Stimulated activated CD4-positive, alpha-beta T cell treated with anti-CD3 and anti-CD28 coated beads, Interleukin-1b, Interleukin-23, amount 100 ng/mL, for 1 hour (primary cell): ENCODE measurements at places on chromosomes 2 and 18.

DNA sequence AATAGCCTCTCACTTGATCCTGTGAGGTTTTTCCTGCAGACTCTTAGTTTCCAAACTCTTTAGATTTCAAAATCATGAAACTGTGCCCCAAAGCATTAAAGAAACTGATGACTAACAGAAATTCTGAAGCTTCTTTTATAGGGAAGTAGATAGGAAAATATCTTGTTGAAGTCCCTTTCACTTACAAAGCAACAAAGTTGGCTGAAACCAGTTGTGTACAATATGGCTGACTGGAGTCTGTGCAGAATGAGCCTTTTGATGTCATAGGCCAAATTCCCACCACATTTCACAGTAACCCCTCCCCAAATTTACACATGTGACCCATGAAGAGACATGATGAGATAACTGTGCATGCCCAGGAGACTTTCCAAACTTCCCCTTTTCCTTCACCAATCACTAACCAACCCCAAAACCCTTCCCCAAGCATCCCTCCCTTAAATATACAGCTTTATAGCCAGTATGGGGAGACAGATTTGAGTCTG, 61.7 kb upstream of the NCK2 start:
- DNase-seq = no peak

GRCh38 chr18:50582500-50582899, 22.6 kb downstream of the MAPK4 start:
- DNase-seq = no peak

- no peak for DNase-seq
Observed at GRCh38 chr2:178211943-178212342, 17.6 kb downstream of the OSBPL6 start.

DNA sequence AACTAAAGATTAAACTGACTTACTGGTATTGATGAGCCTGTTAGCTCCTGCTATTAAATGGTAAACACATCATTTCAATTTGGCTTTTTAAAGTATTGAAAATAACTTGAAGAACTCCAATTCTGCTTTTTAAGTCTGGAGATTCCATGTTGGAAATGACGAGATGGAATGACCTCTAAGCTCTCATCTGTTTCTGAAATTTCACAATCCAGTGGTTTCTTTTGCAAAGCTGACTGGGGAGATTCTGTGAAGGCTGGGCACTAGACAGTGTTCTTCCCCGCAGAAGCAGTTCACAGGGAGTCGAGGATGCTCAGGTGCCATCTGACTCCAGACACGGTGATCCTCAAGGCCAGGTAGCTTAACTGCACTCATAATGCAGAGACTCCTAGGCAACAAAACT, 44.7 kb downstream of the DHRS9 start:
- DNase-seq = no peak

GRCh38 chr2:8094526-8094925, 587.3 kb upstream of the ID2 start:
- DNase-seq = no peak

- no peak for DNase-seq
Observed at GRCh38 chr2:132691556-132691955, 21.6 kb upstream of the LYPD1 start.

DNA sequence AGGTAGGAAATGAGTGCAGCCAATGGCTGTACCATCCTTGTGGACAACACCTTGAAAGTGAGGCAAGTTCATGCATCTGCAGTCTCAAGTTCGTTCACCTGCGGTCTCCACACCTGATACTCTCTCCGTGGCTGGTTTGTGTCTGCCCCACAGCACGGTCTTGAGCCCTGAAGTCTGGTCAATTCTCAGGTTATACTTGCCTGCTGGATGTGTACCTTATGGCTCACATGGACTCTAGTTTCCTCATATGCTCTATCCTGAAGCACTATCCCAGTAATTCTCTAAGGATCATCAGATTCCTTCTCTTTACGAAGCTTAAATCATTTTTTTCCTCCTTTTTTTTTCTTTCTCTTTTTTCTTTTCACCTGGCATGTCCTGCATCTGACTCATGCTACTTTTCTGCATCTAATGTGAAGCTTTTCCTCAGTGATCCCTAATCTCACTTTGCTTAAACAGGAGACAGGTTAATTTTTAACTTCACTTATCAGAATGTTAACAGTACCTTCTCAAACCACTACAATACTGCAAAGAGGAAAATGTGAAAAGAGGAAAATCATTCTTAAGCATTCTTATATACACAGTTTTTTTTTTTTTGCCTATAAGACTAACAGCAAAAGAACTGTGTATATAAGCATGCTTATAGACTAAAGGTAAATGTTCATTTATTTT, 511.2 kb downstream of the SOX11 start:
- DNase-seq = no peak

DNA sequence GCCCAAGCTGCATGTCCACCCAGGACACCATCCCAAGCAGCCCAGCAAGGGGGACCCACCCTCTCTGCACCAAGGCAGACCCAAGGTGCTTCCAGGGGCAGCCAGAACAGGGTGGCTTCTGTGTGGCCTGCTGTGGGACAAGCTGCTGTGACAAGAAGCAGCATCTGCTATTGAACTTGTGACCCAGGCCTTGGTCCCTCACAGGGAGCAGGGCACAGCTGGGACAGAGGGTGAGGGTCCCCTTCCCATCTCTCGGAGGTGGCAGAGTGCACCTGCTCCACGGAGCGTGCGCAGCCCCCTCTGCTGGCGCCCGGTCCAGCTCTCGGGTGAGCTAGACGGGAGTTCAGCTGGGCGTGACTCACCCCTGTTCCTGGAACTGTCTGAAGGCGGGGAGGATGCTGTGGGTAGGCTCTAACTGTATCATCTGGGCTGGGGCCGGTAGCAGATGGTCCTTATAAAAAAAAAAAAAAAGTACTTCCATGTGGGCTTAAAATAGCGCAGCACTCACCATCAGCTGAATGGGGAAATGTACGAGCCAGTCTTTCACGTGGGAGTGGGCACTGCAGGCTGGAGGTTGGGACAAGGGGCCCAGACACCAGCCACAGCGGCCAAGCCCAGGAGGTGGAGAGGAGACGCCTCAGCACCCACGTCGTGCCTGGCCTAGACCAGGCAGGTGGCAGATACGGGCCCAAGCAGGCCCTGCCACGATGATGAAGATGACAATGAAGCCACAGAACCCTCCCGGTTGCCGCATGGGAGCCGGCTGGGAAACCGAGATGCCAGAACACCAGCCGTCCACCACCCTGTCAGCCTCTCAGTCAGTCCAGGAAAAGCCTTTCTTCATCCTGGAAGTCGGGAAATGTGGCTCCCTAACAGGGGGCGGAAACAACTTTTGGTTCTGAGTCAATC, 136.8 kb upstream of the ID2 start:
- peak; percentile 70 for DNase-seq

DNA sequence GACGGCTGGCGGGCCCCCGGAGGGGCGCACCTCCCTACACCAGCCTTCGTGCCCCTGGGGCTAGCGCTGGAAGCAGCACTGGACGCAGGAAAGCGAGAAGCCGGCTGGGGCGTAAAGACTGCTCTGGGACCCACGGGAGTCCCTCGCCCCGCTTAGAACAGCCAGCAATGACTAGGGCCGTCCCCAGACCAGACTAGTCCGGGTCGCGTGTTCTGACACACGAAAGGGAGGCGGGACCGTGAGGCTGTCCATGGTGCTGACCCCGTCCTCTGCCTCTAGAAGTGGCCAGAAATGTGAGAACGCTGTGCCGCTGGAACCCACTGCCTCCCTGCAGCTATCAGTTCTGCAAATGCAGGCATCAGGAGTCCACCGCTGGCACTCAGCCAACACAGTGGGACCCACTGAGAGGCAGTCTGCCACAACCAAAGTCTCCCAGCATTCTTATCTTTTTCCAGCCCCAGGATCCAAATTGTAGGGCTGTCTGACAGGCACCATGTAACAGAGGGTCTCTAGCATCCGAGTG, at the start of gene UCN:
UCN (minus strand) TSS at position 87 of the 523 bp plus-strand sequence. CDS start 550 bp downstream, outside the sequence.
- DNase-seq = no peak

DNA sequence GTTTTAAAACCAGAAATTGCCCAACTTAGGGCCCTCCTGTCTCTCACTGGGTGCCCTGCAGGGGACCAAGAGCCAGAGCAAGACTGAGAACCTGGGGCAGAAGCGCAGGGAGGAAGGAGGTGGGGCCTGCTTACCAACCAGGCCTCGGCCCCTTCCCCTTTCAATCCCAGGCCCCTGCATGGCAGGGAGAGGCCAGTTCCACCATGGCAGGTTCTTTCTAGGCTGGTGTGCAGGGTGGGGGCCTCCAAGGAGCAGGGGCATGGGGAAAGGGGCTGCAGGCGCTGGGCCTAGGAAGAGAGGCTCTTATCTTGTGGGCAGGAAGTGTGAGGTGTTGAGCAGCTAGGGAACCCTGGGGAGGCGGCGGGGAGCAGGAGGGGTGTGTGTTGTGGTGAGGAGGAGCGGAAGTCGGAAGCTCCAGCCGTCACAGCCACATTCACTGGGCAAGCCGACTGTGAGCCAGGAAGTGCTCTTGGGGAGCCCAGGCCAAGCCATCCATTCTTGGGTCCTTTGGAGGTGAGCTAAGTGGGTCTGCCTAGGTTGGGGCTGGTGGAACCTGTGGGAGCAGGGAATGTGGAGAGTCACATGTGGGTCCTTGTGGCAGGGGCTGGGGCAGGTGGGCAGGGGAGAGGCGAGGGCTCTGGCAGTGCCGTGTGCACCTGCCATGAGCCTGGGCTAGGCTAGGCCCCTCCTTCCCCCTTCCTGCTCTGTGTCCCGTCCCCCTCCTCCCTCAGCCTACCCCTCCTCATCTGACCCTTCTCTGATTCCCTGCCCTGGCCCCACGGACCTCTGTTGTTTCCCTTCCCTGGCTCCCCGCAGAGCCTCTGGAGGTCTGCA, at the start of gene PSD4:
PSD4 (plus strand) TSS at position 430 of the 834 bp plus-strand sequence. CDS start 8,486 bp downstream, outside the sequence.
- peak; percentile 57 for DNase-seq

GRCh38 chr2:46794693-46795317, 120.8 kb downstream of the MCFD2 start:
- no peak for DNase-seq

- no peak for DNase-seq
Observed at GRCh38 chr2:88318956-88319330, 133.6 kb downstream of the FOXI3 start.

- no peak for DNase-seq
Observed at GRCh38 chr2:159968279-159968900, 94.0 kb downstream of the PLA2R1 start.

DNA sequence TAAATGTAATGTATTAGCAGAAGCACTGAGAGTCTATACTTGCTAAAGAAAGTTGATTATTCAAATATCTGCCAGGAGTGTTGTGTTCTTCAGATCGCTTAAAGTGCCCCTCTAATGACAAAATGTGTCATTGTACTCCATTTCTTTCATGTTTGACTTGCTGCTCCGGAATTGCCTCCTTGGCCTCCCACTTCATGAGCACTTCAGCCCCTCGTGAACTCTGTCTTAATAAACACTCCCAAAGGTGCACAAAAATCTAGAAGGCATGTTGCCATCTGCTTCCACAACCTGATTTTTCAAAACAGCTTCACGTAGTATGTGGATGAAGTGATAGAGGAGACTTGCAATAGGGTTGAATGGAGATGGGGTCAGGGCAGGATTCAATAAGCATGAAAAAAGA, 396.1 kb downstream of the TDRD15 start:
- DNase-seq = no peak

- DNase-seq = no peak
Observed at GRCh38 chr2:637804-638203, 39.4 kb downstream of the TMEM18 start.

DNA sequence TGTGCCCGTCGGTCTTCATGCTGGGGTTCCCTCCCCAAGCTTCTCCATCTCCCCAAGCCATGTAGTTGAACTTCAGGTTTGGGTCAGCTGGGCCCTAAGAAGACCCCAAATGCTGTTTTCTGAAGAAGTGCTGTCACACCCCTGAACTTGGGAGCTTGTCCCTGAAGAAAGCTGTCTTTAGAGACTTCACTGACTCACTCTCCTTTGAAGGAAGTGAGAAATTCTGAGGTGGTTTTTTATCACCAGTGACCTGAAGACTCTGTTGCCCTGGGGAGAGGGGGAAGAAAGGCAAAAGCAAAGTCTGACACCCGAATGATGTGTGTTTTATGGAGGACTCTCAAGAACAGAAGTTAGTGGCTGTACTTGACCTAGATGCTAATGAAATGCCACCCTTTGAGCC, 83.6 kb upstream of the BCL2L11 start:
- no peak for DNase-seq

DNA sequence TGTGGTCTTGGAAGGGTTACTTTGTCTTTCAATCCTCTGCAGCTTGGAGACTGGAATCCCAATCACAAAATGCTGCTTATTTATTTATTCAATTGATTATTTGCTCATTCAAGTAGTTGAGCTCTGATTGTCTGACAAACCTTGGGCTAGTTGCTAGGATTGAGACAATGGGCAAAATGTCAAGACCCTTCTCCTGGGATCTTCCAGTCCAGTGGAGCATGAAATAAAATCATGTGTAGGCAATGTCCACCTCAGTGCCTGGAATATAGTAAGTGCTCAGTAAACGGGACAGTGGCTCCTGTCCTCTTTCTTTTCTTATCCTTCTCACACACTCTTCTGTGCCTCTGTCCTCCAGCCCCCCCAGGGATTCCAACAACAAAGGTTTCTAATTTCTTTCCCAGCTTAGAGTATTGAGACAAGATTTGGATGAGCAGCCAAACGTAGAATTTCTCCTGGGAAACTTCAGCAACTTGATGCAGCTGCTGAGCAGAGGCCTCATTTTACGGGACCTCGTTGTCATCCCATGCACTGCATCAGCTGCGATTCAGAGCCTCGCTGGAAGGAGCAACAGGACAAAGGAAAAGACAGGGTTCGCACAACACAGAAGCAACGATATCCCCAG, 545.0 kb downstream of the SOX11 start:
- DNase-seq = no peak

GRCh38 chr2:48109491-48110204, 203.3 kb upstream of the FBXO11 start:
- no peak for DNase-seq

DNA sequence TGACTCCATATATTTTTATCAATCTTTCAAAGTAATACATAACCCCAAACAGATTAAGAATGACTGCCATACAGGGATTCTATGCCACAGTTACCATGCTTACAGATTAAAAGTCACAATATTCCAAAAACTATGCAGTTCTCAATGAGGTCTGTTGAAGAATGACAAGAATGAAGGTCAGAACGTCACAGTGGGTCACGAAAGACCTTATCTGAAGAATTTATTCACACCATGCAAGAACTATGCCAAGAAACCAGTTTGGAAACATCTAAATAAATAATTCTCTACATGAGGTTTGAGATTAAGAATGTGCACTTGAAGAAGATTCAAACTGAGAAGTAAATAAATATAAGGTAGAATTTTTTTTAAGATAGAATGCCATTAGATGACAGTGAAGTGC, 253.3 kb downstream of the EXOC6B start:
- no peak for DNase-seq

- no peak for DNase-seq
Observed at GRCh38 chr2:230696670-230697069, 16.0 kb upstream of the CAB39 start.

- no peak for DNase-seq
Observed at GRCh38 chr2:38526195-38526594, 76.5 kb downstream of the HNRNPLL start.

GRCh38 chr2:99868260-99868659, 274.1 kb downstream of the AFF3 start:
- no peak for DNase-seq
